Epithelial cell of proximal tubule (primary cell): ENCODE measurements at places on chromosomes 2 and 18. TPM values are rescaled to one million over a fixed set of nuclear protein-coding genes. Genes with fewer than 3 reads are reported as not detected.

Gene TRABD2A
- total RNA-seq, result 0.58 and 1.5 TPM in 2 replicates

Gene ANKRD30BL
- total RNA-seq, result not detected in 2 replicates

Gene CRYBA2
- total RNA-seq, result not detected in 2 replicates

Gene FOSL2
- 91.8 and 103 TPM in 2 replicates for total RNA-seq

Gene PIAS2
- 14.0 and 16.8 TPM in 2 replicates for total RNA-seq

Gene LAMA3
- total RNA-seq, result 45.2 and 69.8 TPM in 2 replicates

Gene ZSWIM2
- total RNA-seq, result not detected in 2 replicates

Gene CFAP65
- 1.1 TPM in 1 of 2 replicates, not detected in the other for total RNA-seq

Gene PCARE
- total RNA-seq, result not detected in 2 replicates

Gene THSD7B
- 0.81 and 1.4 TPM in 2 replicates for total RNA-seq

Gene SDC1
- 115 and 134 TPM in 2 replicates for total RNA-seq

Gene GPAT2
- total RNA-seq, result 1.1 and 1.7 TPM in 2 replicates

Gene AKAIN1
- not detected in 2 replicates for total RNA-seq

Gene MYCN
- 0.51 and 3.0 TPM in 2 replicates for total RNA-seq

Gene PLCL1
- under 0.01 TPM in 1 of 2 replicates, not detected in the other for total RNA-seq

Gene HOXD1
- total RNA-seq, result 9.3 and 10.2 TPM in 2 replicates
